ENCODE measurements at places on chromosomes 11 and 22.
A peak's percentile ranks its signal among the peaks of the same experiment; 100 is the strongest.

DNA sequence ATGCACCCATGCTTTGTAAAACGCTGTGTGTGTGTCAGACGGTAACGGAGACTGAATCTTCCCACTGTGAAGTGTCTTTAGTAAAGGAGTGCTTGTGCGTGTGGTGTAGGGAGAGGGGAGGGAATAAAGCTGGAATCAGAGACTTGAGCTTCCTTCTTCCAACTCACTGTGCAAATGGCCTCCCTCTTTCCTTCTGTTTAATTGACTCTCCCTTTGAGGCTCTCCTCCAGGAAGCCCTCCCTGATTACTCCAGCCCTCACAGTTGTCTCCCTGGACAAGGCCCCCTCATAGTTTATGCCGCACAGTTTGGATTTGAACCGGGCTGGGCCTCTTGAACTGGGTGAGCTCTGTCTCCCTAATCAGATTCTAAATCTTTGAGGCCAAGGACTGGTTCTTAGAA is 23.0 kb upstream of the KCNJ11 start:
- no peak for DNase-seq

GRCh38 chr11:68398995-68399851 is 61.3 kb upstream of the PPP6R3 start:
- no peak for DNase-seq

DNA sequence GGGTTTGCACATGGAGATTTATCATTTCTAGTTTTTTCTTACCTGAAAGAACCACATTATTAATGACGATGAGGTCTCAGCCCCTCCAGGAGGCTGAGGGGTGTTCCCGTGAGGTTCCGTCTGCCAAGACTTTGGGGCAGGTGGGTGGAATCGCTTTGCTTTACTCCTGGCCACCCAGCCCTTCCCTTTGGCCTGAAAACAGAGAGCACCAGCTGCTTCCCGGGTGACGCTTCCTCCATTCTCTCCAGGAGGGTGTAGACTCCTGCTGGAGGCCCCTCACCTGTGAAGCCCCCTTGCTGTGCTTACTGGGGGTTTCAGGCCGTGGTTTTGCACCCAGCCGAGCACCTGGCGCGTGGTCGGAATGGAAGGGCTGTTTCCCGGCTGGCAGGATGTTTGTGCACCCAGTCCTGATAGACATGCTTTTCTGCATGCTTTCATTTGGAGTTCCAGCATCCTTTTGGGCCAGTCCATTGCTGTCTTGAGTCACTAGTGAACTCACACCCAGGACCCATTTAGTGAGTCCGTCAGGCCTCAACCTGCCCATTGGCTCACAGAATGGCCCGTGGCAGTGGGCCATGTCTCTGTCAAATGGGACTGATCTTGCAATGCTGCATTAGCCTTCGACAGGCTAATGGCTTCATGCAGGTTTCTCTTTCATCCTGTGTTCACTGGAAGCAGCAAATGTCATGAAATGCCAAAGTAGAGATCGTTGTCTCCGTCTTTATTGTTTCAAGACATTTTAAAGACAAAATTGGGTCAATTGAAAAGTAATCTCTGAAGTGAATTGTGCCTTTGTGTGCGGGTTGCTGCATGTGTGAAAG is 360.8 kb downstream of the TBC1D22A start:
- no peak for DNase-seq

DNA sequence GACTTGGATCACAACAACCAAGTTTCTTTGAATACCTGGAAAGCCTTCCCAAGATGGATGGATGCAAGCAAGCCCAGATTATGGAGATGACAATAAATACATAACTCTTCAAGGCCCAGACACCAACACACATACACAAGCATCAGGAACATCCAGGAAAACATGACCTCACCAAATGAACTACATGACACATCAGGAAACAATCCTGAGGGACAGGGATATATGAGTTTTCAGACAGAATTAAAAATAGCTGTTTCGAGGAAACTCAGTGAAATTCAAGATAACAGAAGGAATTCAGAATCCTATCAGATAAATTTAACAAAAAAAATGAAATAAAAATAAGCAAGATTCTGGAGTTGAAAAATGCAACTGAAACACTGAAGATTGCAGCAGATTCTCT is 659.4 kb downstream of the METTL15 start:
- no peak for DNase-seq

- DNase-seq = no peak
Measured at GRCh38 chr11:11435635-11436034, 82.6 kb upstream of the CSNK2A3 start.

- DNase-seq = no peak
Measured at GRCh38 chr11:69928121-69928520, 108.9 kb upstream of the FGF3 start.

- DNase-seq = no peak
Measured at GRCh38 chr11:129855086-129855485, 39.4 kb downstream of the TMEM45B start.

GRCh38 chr11:67452141-67452952 is at the start of gene GPR152:
GPR152 (minus strand) TSS chr11:67452729; CDS start chr11:67452724, 5 bp downstream.
- peak; percentile 90 for DNase-seq

DNA sequence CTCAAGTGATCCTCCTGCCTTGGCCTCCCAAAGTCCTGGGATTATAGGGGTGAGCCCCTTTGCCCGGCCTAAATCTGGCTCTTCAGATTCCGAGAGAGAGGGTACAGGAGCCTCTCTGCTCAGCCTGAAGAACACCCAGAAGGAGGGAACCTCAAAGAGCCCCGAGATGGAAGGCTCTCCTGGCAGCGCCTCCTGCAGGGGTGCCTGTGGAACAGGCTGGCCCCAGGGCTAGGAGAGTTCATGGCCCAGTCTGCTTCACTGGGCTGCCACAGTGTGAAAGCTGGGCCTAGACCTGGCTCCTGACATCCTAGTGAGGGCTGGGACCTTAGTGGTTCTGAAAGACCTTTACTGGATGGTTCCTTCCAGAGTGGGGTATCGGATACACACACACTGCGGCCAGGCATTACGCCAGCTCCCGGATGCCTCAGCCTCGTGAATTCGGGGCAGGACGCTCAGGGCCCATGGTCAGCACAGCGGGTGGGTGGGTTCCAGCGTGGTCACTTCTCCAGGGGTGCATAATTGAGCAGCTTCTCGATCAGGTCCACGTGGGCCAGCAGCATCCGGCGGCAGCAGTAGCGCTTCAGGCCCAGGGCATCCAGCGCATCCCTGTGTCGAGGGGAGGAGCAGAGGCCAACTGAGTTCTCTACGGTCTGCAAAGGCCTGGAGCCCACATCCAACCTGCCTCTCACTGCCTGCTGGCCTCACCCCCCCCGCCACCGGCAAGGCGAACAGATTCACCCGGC is 2.3 kb downstream of the POLR2L start:
- DNase-seq = no peak
